ENCODE measurements at places on chromosomes 16 and 17.

DNA sequence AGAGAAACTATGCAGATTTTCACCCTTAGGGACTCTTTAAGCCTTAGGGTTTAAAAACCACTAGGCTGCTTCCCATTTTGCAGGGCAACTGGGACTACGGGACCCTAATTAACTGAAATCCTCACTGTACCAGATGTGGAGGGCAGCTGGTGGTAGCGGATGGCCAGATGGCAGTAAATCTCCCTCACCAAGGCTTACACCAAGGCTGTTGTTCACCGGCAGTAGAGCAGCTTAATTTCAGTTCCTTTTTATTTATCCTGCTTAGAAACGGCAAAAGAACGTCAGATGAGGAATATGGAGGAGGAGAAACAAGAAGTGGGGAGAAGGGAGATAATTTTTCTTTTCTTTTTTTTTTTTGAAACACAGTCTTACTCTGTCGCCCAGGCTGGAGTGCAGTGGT, 6.5 kb downstream of the ABHD15 start:
- no peak for DNase-seq

GRCh38 chr17:9644910-9645751, at the start of gene USP43:
Gene USP43 (plus strand): TSS chr17:9645517. CDS start chr17:9645633, 116 bp downstream.
- no peak for DNase-seq

DNA sequence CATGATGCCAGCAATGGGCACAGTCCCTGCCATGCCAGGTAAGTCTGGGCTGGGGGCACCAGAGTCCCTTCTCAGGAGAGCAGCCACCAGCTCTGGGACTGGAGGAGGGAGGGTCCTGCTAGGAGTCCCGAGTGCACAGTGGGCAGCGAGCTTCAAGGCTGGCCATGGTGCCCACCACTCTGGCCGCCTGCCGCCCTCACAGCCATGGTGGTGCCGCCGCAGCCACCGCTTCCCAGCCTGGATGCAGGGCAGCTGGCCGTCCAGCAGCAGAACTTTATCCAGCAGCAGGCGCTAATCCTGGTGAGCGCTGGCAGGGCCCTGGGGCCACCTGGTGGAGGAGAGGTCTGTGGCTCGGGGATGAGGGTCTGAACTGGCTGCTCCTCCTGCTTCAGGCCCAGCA, 17.9 kb upstream of the SMIM5 start:
- DNase-seq: no peak

GRCh38 chr16:88705801-88706228, 393 bp downstream of the RNF166 start:
- no peak for DNase-seq

- no peak for DNase-seq
These were observed 21.3 kb downstream of the ADGRG5 start for GRCh38 chr16:57563761-57564160.

- DNase-seq: peak; percentile 56
These were observed 47.8 kb downstream of the OMG start for GRCh38 chr17:31248986-31249834.

GRCh38 chr17:27381007-27381501, 75.2 kb upstream of the KSR1 start:
- DNase-seq: no peak
